ENCODE measurements at places on chromosomes 6 and 20.

DNA sequence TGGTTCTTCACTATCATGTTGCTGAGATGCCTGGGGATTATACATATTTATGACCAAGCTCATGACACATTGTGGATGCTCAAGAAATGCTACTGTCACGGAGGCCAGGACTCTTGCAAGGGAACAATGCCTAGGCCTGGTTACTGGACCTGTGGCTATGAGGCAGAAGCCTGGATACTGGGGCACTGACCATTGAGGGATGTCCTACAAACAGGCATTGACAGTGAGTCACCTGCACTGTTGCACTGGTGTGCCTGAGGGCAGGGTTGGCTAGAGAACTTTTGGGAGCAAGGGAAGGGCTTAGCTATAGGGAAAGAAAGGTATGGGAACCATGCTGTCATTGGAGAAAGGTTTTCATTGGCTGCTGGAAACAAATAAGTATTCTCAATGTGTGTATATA lies 313.1 kb upstream of the SUPT3H start:
- no peak for DNase-seq

- DNase-seq, result no peak
Observed at GRCh38 chr6:22357724-22358189, 60.9 kb upstream of the PRL start.

GRCh38 chr20:772806-773205 lies 4.5 kb upstream of the SLC52A3 start:
- no peak for DNase-seq

GRCh38 chr6:114061116-114061515 lies 90.2 kb upstream of the HDAC2 start:
- DNase-seq, result no peak

All from BJ (cell line).